ENCODE measurements at places on chromosomes 5 and 9.

- DNase-seq: no peak
These were observed 1239.1 kb downstream of the CDH12 start for GRCh38 chr5:21613971-21614488.

DNA sequence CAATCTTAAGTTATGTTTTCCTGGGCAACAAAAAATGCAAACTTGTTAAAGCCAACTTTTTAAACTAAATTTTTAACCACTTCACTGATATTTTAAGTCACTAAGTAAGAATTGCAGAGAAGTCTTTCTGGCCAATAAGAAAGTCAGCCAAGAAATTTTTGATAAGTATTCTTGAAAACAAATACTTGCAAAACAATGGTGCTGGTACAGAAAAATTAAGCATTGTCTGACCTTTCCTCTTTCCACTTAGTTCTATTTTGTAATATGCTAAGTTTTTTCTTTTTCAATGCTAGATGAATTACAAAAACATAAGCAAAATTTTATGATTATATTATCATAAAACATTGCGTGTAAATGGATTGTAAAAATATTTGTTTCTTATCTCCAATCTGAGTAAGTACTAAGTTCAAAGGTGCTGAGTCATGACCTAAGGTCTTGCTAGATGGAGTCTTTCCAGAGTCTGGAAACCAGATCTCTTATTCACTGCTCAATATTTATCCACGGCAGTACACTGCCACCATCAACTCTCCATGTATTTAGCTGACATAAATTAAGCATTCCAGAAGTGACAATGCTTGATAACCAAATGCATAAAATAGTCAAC, 139.7 kb downstream of the MEF2C start:
- DNase-seq: no peak

- no peak for DNase-seq
These were observed 371.4 kb downstream of the TLE1 start for GRCh38 chr9:81317939-81318338.

DNA sequence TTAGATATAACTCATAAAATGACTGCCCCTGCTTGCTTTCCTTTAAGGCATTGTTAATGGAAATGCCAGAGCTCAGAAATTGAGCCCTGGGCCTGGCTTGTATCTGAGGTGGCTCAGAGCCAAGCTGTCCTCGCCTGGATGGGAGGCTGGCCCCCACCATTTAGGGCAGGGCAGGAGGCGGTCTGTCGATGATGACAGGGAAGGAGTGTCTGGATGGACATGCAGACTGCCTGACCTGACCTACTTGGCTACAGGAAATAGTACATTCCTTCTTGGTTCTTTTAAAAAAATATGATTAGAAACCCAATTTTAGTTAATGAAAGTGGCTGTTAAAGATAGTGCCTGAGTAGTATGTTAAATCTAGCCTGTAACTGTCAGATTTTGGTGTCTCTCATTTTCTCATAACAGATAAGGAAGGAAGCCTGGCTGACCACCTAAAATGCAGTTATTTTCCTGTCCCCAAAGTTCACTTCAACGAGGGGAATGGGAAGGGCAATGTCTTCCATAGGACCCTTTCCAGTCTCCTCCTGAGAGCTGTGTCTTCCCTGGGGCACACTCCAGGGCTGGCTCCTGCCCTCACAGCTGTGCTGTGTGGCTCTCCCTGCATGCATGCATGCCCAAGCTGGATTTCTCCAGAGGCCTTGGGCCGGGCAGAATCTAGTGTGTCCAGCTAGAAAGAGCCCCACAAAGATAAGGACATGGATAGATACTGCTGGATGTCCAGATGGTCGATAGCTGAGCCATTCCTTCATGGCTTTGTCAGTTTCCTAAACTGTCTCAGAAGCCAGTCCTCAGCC, 42.3 kb downstream of the MACROH2A1 start:
- DNase-seq: no peak
